ENCODE measurements at places on chromosomes 5 and 9.

- DNase-seq = no peak
Observed at GRCh38 chr5:157659868-157660660, 7.8 kb upstream of the SOX30 start.

- no peak for DNase-seq
Observed at GRCh38 chr9:91714020-91714806, 235.8 kb downstream of the ROR2 start.

DNA sequence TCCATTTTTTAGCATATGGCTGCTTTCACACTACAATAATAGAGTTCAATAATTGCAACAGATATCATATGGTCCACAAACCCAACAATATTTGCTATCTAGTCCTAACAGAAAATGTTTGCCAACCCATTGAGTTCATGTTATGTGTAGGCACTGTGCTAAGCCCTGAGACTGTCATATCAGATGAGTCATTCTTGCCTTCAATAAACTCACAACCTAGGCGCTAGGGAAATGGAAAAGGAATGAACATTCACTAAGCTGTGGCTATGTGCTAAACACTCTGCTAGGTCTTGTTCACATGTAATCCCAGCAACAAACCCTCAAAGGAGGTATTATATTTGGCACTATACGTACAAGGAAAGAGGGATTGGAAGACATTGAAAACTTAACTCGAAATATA, 8.4 kb upstream of the TIMD4 start:
- no peak for DNase-seq

DNA sequence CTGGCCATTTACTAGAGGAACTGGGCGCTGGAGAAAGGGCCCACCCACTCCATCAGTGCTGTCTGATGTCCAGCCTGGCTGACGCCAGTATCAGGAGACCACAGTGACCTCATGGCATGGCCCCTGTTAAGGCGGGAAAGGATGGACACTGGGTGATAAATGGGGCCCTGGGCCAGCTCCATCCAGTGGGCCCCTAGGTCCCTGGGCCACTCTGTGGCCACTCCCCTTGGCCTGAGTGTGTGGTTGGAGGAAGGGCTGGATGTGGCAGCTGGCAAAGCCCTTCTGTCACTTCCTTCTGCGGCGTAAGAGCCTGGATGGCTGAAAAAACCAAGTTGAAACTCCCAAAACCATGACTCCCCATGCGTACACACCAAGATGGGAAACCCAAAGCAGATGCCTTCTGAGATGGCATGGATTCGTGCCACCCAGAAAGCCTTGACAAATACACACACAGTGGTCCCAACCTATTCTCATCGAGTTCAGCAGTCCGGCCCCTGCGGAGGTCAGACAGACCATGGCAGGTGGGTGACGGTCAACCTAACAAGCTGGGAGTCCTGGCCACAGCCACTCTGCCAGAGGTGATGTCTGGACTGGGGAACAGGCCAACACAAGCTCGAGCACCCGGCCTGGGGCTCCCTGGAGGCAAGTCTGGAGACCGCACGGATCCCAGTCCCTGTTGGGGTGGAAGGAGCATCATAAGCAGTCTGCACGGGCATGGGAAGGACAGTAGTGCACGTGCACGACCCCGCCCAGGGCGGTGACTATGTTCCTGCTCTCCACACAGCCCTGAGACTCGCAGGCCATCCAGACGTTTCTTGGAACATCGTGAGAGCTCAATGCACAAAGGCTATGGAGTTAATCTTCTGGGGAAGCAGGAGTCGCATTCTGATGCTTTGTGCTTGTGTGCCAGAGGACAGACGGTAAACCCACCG, 45.2 kb upstream of the NOTCH1 start:
- no peak for DNase-seq

DNA sequence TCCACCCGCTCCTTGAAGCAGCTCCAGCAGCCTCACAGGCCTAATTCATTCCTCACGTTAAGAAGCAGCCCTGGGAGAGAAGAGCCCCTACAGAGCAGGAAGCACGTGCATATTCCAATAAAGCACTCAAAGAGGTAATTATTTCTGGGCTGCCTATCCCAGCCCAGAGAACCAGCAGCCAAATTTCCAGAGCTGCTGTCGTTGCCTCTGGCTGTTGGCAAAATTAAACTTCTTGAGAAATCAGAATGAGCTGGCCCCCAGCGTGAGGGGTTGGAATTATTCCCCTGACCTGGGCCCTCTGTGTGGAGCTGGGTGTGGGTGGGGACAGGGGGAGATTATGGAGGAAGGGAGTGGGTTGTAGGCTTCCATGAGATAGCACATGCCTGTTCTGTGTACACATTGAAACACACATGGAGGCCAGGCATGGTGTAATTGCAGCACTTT, 86.8 kb upstream of the HSPA9 start:
- peak; percentile 22 for DNase-seq

All from NCI-H187 treated with DMSO at 0.1 percent for 48 hours (cell line).